Cardiac septum (tissue), 1 donor: ENCODE measurements at places on chromosomes 12 and 14. TPM values are rescaled to one million over a fixed set of nuclear protein-coding genes. Genes with fewer than 3 reads are reported as not detected.

- no peak for DNase-seq
Measured at GRCh38 chr12:43060742-43061141, 471.2 kb upstream of the PRICKLE1 start.

Gene SARNP
- 56.2 TPM for total RNA-seq

- DNase-seq: no peak
Measured at GRCh38 chr14:61351477-61351876, 30.1 kb downstream of the PRKCH start.

Gene HSPB8
- 529 TPM for total RNA-seq

DNA sequence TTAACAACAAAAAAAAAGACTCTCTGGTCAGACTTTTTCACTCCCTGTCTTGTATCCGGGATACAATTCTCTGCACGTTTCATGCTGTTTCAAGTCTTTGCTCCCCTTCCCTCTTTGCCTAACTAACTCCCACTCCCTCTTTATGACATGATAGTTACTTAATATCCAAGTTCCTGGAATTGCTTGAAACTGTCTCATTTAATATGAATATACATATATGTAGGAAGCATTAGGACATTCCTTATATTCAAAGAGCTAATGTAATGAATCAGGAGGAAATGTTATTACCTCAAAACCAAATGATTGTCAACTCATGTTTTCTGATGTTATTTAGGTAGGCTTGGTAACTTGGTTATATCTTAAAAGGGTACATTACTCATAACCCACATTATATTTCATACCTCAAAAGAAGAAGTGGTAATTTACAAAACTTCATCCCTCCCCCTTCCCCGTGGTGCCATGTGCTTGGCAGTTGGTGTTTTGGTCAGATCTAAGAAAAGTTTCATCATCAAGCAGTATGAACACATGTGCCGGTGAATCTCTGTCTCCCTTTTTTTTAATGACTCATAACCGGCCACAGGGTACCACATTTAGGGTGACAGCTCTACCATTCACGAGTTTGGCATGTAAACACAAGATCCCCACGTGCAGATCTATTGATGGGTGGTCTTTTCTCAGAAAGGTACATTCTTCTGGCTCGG, 56.5 kb downstream of the HCAR2 start:
- DNase-seq: no peak

DNA sequence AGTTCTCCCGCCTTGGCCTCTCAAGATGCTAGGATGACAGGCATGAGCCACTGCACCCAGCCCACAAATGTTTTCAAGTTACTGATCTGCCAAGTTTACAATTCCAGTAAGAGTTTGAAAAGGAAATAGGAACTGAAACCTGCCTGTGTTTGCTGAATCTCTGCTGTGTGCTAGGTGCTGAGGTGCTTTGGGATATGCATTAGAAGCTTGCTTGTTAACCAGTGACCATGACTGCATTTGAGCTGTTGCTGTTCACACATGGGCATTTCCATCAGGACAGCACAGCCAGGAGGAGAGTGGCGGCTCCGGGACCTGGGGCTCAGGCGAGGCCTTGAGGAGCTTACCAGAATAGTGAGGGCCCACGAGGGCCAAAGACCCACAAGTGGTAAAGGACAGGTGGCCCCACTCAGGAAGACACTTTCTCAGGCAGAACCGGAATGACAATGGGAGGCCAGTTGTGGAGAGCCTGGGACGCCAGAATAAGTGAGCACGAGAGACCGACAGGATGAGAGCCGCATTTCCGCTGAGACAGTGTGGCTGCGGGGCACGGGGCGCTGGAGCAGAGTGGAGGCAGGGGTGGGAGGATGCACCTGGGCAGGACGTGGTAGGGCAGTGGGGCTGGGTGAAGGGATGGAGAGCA, 54.5 kb upstream of the MMP17 start:
- peak; percentile 69 for DNase-seq

Gene ZC2HC1C
- total RNA-seq: 5.2 TPM

- DNase-seq: no peak
Measured at GRCh38 chr12:90628213-90628612, 326.8 kb downstream of the CCER1 start.

- DNase-seq: no peak
Measured at GRCh38 chr12:106892075-106892474, 63.6 kb upstream of the TMEM263 start.

DNA sequence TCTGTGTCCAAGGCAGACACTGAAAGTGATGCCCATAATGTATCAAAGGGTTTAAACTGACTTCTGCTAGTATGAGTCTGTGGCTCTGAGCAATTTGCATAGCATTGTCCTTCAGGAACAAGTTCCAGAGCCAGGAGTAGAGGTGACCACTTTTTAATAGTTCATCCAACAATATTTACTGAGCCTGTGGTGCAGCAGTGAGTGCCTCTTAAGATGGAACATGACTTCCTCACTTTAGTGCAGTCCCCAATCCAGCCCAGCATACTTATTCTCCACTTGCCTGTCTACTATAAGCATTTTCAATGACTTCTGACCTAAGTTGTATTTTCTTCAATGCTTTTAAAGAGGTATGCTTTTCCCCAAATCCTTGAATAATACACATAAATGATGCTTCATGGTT, 611.3 kb downstream of the MED13L start:
- no peak for DNase-seq

GRCh38 chr12:96194971-96195844, 1.0 kb downstream of the ELK3 start:
- peak; percentile 75 for DNase-seq

GRCh38 chr12:89427508-89428156, 75.3 kb upstream of the DUSP6 start:
- no peak for DNase-seq

Gene SYCP3
- total RNA-seq: not detected
